ENCODE measurements at places on chromosomes 3 and 15. TPM values are rescaled to one million over a fixed set of nuclear protein-coding genes. Genes with fewer than 3 reads are reported as not detected.

DNA sequence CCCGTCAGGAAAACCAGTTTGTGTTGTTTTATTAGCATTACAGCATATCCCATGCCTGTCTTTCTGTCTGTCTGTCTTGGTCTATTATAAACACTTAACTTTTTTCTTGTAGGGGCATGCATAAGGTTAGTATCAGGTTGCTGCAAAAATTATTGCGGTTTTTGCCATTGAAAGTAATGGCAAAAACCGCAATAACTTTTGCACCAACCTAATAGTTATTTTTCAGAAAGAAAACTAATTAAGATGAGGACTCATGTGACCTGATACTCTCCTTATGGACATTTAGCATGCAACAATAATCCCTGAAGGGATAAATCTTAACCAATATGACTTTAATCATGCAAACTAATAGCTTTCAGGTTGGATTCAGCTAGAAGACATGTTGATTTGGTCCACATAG, 326.7 kb upstream of the SUCLG2 start:
- no peak for DNase-seq

VILL gene
- 11.3 TPM for polyA plus RNA-seq

DNA sequence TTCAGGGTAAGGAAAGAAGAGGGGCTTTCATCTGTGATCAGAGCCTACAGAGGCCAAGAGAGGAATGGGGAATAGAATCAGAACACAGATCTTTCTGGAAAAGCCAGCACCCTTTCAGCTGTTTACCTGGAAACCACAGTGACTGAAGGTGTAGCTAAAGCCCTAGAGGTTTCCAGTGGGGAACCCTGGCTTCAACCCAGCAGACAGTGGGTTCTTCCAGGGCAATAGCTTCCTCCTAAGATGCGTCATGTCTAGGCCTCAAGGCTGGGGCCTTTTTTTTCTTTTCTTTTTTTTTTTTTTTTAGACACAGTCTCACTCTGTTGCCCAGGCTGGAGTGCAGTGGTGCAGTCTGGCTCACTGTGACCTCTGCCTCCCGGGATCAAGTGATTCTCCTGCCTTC, 3.1 kb upstream of the CPNE9 start:
- no peak for DNase-seq

TTC14 gene
- polyA plus RNA-seq: 76.8 TPM

DNA sequence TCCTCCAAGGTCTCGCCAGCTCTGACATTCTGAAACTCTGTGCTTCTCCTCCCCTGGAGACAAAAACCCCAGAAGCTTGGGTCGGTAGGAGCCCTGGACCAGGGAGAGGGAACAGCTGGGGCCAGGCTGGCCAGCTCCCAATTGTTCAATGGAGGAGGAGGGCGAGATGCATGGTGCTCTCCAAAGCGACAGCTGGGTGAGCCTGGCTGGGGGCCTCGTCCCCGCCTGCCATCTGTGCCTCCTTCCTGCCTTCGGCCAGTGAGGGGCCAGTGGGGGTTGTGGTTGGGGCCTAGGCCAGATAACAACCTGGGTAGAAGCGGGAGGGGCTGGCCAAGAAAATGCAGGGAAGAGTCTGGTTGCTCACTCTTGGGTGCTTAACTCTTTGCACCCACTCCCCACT, 79.4 kb downstream of the CORO2B start:
- no peak for DNase-seq

- DNase-seq: no peak
These were observed 117.6 kb upstream of the SAMMSON start for GRCh38 chr3:69881756-69882428.

GP9 gene
- polyA plus RNA-seq: 2.4 TPM

GRCh38 chr15:85760049-85760448, 34.7 kb downstream of the KLHL25 start:
- no peak for DNase-seq

GRCh38 chr3:110459021-110459420, 612.6 kb upstream of the NECTIN3 start:
- DNase-seq: no peak

PAK6 gene
- 6.3 TPM for polyA plus RNA-seq

DNA sequence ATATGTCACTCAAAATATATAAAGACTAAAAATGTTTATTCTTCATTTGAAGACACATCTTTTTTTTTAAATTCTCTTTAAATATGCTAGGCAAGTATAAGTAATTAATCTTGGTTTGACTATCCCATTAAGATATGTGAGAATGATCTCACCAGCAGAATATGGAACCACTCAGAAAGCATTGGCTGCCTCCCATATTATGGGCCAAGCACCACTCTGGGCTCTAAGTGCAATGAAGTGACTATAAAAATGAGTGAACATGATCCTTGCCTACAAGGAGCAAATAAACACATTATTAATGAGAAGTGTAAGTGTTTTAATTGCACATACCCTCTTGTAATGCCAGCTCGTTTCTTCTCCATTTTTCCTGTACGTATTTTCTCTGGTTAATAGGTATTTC, 328.5 kb downstream of the NAALADL2 start:
- DNase-seq: no peak

GRCh38 chr3:46447228-46447985, 17.3 kb downstream of the LTF start:
- DNase-seq: no peak

DISP2 gene
- 4.6 TPM for polyA plus RNA-seq

- no peak for DNase-seq
These were observed 87.8 kb upstream of the TJP1 start for GRCh38 chr15:29910068-29910467.

CHRNA5 gene
- 5.7 TPM for polyA plus RNA-seq

- DNase-seq: peak; percentile 36
These were observed 41.4 kb upstream of the UMPS start for GRCh38 chr3:124688581-124689454.
